ENCODE measurements at places on chromosomes 7 and 10.

DNA sequence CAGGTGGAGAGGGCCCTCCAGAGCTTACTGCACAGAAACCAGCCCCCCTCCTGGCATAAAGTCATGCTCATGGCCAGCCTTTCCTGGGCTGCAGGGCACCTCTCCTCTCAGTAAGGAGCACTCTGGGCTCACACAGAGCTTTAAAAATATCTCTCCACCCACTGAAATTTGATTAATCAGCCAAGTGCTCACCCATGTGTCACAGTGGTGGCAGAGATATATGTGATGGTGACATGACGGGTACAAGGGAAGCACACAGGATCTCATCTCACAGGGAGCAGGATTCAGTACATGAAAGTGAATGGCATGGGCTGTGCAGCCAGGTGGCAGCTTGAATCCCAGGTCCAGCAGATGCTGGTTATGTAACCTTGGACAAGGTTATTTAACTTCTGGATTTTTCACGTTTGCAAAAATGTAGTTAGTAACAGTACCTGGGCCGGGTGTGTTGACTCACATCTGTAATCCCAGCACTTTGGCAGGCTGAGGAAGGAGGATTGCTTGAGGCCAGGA is 144.8 kb downstream of the CALN1 start:
- DNase-seq = no peak

DNA sequence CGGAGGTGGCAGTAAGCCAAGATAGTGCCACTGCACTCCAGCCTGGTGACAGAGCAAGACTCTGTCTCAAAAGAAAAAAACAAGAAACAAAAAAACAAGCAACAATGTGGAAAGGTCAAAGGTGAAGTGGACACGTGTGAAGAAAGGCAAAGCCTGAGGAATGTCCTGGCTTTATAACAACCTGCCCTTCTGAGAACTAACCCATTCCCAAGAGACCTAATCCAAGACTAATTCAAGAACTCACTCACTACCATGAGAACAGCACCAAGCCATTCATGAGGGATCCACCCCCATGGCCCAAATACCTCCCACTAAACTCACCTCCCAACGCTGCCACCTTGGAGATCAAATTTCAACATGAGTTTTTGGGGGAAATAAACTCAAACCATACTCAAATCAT is 47.5 kb upstream of the KIF5B start:
- no peak for DNase-seq

DNA sequence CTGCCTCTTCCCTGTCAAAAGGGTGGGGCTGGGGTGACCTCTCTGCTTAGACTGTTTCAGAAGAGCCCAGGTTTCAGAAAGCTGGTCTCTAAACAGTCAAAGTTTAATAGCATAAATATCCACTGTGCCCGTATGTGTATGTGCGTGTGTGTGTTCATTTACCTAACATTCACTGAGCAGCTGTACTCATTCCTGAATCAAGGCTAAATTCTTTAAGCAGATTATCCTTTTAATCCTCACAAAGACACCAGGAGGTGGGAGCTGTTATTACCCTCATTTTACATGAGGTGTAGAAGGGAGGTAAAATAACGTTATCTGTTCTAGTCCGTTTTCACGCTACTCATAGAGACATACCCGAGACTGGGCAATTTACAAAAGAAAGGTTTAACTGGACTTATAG is 72.2 kb downstream of the RSU1 start:
- DNase-seq = no peak

GRCh38 chr10:63115732-63116383 is 17.3 kb upstream of the NRBF2 start:
- DNase-seq = no peak

DNA sequence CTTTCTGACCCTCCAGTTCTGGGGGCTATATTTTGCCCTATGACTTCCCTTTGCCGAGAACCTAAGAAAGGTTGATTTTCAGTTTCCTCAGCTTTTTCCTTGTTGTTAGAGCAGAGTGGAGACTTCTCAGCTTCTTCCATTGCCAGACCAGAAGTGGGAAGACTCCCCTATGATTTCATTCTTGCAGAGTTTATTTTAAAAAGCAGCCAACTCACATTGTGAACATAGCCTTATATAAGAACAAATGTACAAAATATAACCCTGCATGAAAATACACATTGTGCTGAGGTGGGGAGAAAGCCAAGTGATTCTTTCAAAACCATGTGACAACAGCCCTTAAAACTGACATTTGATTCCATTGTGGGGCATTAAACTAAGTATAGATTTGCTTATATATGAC is 33.8 kb upstream of the FZD8 start:
- DNase-seq = no peak

GRCh38 chr10:80530251-80530650 is 7.5 kb upstream of the SH2D4B start:
- no peak for DNase-seq

DNA sequence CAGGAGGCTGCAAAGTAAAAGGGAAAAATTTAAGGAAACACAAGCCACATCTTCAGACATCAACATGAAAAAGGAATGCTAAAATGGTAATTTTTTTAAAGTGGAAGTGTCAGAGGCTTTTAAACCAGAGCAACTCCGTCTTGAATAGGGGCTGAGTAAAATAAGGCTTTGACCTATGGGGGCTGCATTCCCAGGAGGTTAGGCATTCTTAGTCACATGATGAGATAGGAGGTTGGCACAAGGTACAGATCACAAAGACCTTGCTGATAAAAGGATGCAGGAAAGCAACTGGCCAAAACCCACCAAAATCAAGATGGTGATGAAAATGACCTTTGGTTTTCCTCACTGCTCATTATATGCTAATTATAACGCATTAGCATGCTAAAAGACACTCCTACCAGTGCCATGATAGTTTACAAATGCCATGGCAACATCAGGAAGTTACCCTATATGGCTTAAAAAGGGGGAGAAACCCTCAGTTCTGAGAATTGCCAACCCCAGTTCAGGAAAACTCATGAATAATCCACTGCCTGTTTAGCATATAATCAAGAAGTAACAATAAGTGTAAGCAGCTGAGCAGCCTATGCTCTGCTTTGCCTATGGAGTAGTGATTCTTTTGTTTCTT is 128.3 kb downstream of the SKAP2 start:
- no peak for DNase-seq

- peak; percentile 59 for DNase-seq
These were observed 1.8 kb downstream of the FRAT2 start for GRCh38 chr10:97332591-97333350.

DNA sequence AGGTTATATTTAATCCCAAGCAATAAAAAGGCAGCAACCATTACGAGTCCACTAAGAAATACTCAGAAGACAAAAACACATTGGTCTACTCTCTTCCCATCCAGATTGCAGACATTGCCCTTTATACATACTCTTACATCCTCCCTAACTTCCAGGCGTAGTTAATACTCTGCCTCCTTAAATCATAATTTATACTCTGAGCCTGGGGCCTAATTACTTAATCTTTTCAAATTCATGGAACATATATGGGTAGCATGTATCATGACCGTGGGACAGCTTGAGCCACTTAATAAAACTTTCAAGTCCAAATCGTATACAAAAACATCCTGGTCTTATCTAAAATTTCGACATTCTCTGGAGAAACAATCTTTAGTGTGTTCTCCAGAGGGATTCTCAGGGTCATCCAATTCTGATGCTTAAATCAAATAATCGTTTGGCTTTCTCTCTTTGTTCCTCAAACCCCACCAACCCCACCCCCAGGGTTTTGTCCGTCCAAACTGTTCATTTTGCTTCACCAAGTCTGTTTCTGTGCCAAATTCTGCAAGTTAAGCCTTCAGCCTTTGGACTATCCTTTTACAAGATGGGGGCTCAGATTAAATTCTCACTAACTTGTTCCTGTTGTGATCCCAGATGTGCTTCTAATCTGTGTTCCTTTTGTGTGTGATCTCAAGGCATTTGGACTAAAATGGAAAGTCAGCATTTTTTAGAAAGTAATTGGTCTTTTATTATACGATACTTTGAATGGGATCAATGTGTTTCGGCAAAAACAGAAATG is 86.4 kb downstream of the ADAM12 start:
- no peak for DNase-seq

GRCh38 chr10:44379907-44380306 is 5.0 kb downstream of the CXCL12 start:
- DNase-seq = no peak

GRCh38 chr7:94041529-94041928 is 37.4 kb upstream of the BET1 start:
- DNase-seq = no peak

GRCh38 chr7:116554911-116555310 is 30.1 kb downstream of the CAV1 start:
- DNase-seq = no peak

- DNase-seq = no peak
These were observed 83.0 kb downstream of the NRG3 start for GRCh38 chr10:81957976-81958375.

DNA sequence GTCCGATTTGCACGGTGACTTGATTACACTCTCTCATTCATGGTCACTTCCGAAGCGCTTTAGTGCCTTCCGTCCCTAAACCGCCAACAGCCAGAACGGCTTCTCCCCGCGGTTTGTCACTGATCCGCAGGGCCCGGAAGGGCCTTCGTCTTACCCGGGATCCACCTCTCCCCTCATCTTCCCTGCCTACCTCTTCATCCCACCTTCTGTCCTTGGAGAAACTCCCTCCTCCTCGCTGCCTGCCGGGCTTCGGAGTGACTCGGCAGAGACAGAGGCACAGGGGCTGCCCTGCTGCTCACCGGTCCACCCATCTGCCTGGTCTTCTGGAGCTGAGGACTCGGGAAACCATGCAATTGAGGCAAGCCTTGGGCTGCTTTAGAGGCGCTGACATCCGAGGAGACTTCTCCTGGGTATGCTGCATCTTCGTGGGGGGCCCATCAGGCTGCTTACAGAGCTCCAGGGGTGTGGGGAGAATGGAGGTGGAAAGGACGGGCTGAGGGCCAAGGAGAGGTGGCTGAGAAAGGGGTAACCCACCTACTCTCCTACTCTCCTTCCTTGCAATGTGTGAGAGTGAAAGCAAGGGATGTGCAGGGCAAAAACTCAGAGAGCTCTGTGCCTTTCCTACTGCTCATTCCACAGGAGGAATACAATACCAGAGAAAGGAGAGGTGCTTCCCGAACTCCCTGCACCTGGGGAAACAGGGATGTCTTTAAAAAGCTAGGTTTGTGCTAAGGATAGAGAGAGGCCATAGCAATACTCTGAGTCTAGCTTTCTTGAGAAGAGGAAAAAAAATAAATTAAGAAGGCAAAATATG is 1.0 kb upstream of the HOXA11 start:
- no peak for DNase-seq

- no peak for DNase-seq
These were observed 219.8 kb upstream of the SMIM30 start for GRCh38 chr7:113338071-113338696.

DNA sequence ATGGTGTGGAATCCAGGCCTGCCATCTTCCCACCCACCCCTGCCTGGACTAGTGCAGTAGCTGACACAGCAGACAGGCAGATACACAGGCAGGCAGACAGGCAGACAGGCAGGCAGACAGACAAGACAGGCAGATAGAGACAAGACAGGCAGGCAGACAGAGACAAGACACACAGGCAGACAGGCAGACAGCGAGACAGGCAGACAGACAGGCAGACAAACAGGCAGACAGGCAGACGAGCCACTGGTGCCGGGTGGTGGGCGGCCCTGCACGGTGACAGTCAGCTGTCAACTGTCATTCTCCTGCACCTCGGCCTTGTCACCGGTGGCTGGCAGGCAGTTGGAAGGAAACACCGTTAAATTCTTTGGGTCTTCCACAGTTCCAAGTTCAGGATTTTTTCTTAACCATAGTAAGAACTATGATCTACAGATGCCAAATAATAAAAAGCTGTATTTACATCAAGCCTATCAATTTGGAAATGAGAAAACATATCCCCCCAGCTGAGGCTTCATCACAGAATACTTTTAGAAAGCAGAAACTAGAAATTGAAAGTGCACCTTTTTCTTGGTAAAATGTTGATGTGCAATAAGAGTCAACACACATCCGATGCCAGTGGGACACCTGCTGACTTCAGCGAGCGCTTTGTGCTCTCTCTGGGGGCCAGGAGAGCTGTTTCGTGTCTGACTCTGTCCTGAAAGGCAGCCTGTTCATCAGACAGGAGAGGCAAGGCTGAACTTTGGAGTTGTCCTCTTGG is 250.4 kb downstream of the DNAJB6 start:
- no peak for DNase-seq

DNA sequence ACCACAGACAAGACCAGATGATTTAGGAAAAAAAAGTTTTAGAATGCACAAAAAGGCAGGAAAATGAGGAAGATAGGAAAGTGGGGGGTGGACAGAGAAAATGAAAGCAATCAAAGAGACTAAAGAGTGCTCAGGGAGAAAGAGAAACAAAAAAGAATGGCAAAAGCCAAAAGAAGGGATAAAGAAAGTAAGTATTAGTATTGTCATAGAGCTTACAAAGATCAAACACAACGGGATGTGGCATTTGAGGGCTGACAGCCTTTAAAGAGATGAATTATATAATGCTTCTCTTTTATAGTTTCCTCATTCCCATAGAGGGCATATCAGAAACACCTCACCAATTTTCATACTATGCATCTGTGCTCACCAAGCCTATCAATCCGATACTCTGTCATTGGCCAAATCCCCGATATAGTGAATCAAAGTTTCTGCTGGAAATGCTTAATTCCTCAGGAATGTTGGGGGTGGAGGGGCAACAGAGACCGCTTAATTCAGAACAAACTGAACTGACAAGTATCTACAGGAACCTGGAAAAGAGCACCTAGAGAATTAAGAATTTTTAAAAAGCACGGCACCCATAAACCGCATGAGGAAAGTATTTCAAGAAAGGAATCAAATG is 2.7 kb downstream of the COG5 start:
- no peak for DNase-seq

GRCh38 chr10:110398419-110399105 is 93.8 kb upstream of the SMNDC1 start:
- DNase-seq = no peak

DNA sequence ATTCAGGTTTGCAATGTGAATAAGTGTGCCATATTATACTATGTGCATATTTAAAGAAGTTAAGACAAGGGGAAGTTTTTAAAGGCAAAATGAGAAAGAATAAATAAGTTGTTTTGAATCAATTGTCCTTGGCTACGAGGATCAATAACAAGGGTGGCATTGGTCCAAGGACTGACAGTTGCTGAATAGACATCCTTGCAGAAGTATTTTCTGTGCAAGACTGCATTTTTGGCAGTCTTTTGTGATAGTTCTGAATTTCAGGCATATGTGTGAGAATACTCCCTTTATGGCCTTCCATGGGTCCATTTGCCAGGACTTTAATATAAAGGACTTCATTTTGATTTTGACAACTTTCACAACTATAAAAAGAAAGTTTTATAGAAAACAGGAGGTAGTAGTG is 5.4 kb upstream of the LIPA start:
- DNase-seq = no peak

DNA sequence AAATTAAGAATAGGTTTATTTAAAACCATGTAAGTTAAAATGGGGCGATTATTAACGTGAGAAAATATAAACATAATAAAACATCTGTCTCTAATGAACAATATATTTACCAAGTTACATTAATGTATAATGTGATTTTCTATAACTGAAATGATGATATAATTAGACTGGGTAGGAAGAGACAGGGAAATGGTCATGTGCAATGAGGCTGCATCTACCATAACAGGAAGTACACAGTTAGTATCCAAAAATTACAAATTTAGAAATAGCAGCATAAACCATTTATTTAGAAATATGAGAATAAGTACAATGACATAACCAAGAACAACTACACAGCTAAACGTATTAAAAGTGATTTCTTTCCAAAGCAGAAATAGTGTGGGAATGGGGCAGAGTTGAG is 25.8 kb upstream of the BET1 start:
- DNase-seq = no peak
